ENCODE measurements at places on chromosomes 6 and 20. TPM values are rescaled to one million over a fixed set of nuclear protein-coding genes. Genes with fewer than 3 reads are reported as not detected.

DNA sequence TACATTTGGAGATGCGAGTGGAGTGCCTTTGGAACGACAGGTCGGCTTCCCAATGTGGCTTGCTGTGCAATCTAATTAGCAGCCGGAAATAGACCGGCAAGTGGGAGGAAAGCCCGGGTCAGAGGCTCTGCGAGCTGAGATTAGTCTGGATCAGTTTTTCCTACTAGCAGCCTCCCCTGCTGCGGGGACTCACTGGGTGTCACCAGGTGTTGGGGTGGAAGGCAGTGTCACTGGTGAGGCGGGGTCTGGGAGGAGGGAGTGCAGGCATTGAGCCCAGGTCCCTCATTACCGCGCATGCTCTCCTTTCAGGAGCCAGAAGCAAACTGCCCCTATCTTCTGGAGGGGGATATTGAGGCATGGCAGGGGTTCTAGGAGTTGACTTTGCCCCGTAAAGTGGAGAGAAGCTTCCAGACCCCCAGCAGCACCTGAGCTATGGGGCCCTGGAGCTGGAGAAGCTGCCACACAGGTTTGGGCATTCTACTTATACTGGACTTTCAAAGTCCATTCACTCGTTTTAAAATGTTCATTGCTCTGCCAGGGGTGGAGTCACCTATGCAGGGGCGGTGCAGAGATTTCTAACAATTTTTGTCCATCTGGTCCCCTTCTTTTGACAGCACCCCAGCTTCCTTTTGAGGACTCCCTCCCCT lies 11.0 kb downstream of the SULF2 start:
- no peak for DNase-seq

DNA sequence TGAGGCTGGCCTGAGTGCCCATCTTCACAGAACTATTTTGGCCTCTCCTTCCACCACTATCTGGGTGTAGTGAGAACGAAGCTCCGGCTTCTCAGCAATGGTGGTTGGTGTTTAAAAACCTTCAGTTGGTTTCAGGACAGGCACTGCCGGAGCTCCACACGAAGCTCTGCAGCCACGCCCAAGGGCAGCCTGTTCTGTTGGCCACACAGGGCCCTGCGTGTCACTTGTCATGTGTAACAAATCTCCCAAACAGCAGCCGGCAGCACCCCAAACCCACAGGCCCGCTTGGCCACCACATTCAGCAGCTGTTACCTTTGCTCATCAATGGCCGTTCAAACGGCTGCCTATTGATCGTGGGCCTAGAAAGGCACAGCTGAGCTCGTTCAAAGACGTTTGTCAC lies 97.5 kb downstream of the ERMARD start:
- no peak for DNase-seq

DNA sequence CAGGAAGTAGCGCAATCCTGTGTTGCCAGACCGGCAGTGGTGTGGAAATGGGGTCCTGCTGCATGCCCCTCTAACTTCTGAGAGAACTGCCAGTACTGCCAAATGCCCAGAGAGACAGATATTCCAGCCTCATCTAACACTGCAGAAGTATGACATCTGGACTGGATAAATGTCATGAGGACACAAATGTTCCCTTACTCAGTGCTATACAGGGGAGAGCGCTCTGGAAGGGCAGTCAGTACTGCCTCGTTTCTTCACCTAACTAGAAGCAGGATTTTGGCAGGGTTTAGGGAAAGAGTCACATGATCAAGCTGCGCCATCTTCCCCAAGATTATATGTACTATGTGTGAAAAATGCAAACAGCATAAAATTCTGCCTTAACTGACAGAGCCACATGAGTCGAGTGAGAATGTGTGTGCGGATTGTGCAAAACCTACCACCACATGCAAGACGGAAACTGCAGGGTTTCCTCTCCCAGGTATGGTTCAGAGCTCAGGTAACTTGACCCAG lies 59.7 kb downstream of the B4GALT5 start:
- no peak for DNase-seq

DNA sequence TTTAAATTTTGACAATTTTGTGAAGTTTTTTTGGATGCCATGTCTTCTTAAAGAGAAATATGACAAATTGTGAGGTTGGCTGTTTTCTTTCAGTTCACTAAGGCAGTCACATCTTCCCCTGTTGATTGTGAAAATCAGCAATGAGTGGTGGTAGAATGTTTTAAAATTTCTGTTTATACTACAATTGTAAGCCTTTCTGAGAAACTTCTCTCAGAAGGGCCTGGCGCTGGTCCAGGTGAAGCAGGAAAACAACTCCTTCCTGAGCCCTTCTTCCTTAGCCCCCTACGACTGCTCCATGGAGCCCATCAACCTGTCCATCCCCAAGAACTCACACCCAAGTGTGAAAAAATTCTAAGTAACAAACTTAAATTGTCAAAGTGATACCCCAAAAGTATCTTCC lies 80.6 kb downstream of the SSR1 start:
- no peak for DNase-seq

- DNase-seq, result no peak
Observed at GRCh38 chr6:137473598-137473997, 20.6 kb downstream of the OLIG3 start.

DNA sequence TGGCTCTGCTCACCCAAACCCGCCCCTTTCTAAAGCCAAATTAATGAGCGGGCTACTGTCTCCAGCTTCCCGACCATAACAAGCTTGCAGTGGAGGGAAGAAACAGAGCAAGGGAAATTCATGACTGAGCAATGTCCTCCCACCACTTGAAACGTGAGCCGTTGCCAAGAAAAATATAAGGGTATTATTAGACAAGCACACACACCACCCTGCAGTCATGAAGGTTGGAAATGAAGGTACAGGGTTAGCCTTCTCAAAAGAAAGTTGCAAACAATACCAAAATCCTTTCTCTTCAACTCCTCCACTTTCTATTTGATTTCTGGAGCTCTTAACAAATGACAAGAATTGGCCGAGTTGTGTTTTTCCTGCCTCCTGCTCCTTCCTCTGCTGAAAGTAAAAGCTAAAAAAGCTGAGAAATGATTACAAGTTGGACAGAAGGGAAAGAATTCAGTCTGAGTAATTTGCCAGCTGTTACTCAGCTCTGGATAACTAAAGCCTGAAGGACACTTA lies 151.1 kb upstream of the B3GAT2 start:
- no peak for DNase-seq

GRCh38 chr6:105484238-105485161 lies 81.6 kb upstream of the PREP start:
- DNase-seq, result no peak

- DNase-seq, result no peak
Observed at GRCh38 chr6:106411643-106412200, 51.2 kb downstream of the CRYBG1 start.

- DNase-seq, result peak; percentile 74
Observed at GRCh38 chr6:158231551-158232315, 63.6 kb downstream of the GTF2H5 start.

Gene CLVS2
- total RNA-seq, result 0.28 TPM

Gene SYTL3
- total RNA-seq, result 0.77 TPM

Gene E2F1
- 6.7 TPM for total RNA-seq

Gene PLN
- not detected for total RNA-seq
